ENCODE measurements at places on chromosomes 5 and 9.

DNA sequence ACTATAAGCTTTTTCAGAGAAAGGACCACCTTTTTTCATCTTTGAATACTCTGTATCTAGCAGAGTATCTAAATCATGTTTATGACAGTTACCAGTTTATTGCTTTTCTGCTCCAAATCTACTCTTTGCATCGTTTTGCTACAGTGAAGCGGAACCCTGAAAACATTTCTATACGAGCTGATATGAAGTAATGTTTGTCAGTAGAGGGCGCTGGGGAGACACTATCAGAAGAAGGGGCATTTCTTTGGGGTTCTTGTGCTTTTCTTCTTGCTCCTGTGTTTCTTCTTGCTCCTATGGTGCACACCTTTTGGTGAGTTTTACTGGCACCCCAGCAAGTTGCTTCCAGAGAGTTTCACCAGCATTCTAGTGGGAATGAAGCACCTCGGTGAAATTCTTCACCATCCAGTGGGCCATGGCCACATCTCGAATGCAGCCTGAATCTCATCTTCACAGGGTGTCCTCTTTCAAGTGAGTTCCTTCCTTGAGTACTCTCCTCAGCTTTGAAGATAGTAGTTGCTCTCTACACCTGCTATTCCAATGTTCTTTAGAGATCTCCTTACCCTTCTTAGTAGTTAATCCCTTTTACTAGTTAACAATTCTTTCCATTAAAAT lies 98.4 kb downstream of the FGF1 start:
- DNase-seq: no peak

DNA sequence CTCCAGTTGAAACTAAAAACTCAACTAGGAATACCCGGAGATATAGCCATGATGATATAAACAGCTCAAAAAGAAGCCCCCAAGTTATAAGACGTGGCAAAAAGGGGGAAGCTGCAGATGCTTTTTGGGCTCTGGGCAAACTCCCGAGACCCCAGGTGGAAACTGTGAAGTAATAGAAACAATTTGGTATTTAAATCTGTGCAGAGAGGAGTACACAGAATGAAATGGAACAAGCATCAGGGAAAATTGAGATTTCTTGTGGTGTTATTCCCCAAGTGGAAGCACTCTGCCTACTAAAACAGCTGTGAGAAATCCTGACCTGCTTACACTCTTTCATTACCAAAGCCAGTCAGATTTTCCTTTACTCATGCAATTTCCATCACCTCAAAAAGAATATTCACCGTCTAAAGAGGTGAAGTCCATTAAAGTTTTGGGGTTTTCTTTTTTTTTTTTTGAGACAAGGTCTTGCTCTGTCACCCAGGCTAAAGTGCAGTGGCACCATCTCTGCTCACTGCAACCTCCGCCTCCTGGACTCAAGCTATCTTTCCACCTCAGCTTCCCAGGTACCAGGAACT lies 23.5 kb downstream of the SAXO1 start:
- DNase-seq: no peak

DNA sequence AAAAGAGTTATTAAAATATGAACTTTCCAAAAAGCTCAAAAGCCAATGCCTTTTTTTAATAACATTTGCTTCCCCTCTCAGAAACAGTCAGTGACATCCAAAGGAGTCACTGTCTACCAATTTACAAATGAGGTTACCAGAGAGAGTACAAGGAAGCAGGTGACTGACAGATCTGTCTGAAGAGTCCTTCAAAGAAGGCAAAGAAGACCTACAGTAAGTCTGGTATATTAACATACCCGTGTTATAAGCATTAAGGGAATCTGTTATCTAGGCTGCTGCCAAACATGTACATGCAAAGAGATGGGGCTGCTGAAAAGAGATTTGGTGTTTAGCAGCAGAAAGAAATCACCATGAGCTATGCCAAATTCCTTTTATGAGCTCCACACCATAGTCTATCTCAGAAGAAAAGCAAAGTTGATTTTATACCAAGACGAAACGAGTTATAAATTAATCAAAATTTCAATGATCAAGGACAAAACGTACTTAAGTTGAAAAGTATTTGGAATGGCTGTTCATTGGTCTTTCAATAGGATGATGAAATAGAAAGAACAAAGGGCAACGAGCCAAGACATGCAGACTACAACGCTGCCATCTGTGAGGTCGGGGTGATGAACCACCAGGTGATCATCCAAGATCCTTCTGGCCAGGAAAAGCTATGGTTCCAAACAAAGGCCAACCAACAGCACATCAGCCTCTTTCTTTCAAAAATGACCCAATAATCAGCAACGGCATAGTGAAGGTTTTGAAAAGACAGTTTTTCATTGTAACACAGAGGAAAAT lies 8.1 kb downstream of the PRELID2 start:
- DNase-seq: no peak

DNA sequence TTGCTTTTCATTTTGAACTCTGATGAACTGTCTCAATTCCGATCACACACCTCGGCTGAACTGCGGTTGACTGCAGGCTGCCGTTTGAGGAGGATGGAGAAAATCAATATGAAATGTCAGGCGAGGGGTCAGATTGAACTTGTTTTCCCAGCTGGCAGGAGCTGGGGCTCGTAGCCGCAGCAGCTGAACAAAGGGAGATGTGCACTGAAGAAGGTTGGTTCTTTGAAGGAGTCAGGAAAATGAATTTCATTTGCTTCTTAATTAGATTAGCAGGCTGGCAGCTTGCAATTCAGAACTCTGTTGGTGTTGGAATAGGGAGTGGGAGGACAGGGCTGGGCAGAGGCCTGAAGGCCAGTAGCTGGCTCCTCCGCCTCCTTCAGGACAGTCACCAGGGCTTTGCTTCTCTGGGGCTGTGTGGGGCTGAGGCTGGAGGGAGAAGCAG lies 117.4 kb upstream of the GPR151 start:
- no peak for DNase-seq

DNA sequence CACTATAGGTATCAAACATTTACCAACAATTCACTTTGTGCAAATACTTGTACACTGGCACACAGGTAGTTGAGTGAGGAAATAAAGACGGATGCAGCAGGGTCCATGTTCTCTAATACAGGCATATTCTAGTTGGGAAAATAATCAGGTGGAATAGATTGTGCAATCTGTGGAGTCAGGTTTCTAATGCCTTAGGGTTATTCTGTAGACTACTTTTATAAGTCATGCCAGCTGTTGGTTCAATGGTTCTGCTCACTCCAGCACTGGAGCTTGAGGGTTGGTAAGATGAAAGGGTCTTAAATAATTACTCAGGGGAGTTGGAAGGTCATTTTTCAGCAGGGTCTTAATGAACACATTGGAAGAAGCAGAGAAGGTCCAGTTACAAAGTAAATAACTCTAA lies 690.3 kb upstream of the DMAC1 start:
- DNase-seq: no peak

GRCh38 chr9:110148384-110148783 lies 59.6 kb downstream of the C9orf152 start:
- DNase-seq: no peak

DNA sequence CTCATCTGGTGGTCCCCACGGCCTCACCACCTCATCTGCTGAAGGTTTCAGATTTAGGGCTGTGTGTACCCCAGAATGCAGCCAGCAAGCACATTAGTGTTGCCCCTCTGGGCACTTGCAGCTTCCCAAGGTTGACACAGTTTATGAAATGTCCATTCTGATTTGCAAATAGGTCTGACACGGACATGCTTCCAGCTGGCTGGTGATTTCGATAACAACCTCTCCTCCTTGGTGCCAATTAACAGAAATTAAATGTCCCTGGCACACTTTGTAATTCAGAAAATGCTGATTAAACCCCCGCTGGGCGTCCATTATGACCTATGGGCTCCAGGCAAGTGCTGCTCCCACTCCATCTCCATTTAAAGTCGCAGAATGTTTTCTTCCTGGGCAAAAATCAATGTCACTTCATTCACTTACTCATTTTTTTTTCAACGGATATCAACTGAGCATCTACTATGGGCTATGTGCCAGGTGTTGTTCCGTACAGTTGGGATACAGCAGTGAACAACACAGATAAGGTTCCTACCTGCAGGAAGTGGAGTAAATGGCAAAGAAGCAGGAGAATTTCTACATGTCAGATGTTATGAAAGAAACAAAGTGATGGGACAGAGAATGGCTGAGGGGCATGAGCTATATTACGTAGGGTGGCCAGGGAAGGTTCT lies 32.0 kb downstream of the PLAC8L1 start:
- no peak for DNase-seq

GRCh38 chr5:36894954-36895353 lies 18.4 kb downstream of the NIPBL start:
- DNase-seq: no peak

DNA sequence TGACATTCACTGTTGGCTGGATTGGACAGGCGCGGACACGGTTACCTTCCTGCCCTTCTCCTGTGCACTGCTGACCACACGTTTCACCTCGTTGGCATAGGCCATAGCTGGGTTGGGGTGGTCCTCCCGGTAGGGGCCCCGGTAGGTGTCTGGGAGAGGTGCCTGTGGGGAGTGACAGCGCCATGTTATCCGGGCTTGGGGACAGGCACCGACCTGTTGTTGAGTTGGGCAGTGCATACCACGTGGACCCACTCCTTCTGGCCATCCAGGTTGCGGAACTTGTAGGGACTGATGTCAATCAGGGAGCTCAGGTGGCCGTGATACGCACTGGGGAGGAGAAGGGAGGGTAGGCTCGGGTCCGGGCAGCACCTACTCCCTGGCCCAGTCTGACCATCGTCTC lies 8.2 kb downstream of the PHYKPL start:
- DNase-seq: no peak

DNA sequence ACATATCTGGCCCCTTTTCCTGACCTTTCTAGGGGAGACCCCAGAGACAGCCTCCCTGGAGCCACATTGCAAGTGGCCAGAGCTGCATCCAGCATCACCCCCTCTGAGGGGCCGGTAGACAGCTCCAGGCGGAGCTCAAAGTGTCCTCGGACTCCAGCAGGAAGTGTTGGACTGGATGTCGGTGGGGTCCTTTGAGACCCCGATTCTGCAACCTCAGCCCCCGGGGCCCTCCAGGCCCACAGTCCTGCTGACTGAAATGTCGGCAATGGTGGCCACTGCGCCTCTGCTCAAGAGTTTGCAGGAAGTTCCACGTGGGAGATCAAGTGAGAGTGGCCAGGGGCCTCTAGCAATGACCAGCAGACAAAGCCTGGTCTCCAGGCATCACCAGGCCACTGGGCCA lies 115.9 kb upstream of the FOXD4L5 start:
- DNase-seq: no peak

DNA sequence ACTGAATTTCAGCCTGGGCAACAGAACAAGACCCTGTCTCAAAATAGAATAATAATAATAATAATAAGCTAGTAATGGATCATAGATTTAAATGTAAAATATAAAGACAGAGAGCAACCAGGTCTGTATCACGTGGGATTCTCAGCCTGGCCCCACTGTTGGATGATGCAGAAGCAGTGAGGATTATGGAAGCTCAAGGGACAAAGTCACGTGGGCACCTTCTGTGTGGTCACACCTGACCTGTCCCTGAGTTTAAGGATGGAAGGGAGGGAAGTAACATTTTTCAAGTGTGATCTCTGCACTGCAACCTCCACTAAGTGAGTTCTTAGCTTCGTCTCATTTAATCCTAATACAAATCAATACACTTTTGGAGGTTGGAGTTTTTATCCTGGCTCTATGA lies 212.5 kb upstream of the IER5L start:
- no peak for DNase-seq

DNA sequence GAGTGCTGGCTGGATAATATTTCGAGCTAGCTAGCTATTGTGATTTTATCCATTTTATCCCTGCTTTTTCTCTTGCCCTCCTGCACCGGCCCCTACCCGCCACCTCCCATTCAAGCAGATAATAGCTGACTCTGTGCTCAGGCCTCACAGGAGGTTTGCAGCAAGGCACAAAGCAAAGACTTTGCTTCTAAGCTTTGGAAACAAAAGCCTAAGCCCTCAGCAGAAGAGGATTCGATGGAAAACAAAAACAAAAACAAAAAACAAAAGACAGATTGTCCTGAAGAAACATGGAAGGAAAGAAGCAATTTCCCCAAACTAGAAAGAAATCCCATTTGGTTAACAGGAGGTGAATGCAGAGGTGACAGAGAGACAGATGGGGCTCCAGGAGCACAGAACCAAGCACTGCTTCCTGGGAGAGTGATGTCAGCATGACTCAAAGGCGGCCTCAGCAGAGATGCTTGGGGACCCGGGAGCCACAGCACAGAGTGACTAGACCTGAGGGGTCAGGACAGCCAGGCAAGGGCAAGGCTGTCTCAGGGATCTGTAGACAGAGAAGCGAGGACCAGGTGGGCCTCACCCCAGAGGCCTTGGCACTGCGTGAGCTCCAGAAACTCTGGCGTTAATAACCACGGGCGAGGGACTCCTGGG lies 28.4 kb downstream of the MTX3 start:
- no peak for DNase-seq

DNA sequence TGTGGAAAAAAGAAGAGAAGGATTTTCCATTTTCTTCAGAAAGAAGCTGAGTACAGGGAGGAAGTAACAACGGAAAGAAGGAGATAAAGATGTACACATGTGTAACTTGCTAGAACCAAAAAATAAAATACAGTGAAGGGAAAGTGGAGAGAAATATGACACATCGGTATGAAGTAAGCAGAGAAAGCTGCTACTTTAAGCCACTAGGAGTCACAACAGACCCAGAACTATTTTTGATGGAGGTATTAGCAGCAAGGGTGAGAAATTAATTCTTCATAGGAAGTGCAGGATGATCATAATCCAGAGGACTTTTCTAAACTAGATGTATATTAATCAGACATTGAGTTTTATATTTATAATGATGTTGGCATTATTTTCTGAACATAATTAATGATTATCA lies 88.5 kb downstream of the FAM174A start:
- no peak for DNase-seq

GRCh38 chr5:177018341-177018740 lies 4.2 kb upstream of the ZNF346 start:
- DNase-seq: no peak

DNA sequence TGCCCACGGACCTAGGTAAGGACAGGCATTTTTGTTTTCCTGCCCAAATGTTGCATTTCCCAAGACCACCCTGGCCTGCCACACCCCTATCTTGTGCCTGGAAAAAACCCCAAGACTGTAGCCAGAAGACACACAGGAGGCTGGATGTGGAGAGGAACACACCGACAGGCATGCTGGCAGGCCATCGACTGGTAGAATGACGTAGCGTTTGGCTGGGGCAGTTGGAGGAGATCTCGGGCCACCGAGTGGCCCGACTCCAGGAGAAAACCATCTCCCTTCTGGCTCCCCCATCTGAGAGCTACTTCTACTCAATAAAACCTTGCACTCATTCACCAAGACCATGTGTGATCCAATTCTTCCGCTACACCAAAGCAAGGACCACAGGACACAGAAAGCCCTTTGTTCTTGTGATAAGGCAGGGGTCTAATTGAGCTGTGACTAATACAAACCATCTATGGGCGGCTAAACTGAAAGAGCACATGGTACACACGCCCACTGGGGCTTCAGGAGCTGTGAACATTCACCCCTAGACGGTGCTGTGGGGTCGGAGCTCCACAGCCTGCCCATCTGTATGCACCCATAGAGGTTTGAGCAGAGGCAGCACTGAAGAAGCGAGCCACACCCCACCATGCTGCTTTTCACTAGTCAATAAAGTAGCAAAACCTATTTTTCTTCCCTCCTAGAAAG lies 38.9 kb upstream of the N4BP3 start:
- DNase-seq: no peak

Data from stimulated activated CD8-positive, alpha-beta memory T cell treated with anti-CD3 and anti-CD28 coated beads, Interleukin-7, amount 100 ng/mL, for 1 hour (primary cell).